ENCODE measurements at places on chromosomes 3 and 15. TPM values are rescaled to one million over a fixed set of nuclear protein-coding genes. Genes with fewer than 3 reads are reported as not detected.
A peak's percentile ranks its signal among the peaks of the same experiment; 100 is the strongest.

ADIPOQ gene
- 4.0 TPM for total RNA-seq

IL5RA gene
- 0.17 TPM for total RNA-seq

GCNT3 gene
- total RNA-seq = not detected

DNA sequence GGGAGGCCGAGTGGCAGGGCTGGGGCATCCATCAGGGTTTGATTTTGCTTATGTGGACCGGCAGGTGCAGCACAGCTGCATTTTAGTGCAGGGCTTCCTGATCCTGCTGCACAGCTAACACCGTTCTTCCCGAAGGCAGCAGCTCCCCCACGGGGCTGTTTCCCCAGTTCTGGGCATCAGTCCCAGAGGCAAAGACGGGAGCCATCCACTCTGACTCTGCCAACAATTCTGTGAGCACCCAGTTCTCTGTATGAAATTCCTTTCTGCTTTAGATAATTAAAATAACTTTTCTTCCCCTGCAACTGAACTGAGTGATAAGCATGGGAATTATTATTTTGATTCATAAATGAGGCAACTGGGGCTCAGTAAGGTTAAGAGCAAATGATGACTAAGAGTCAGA lies 262.9 kb upstream of the ATP10A start:
- DNase-seq = peak; percentile 49

EPHB3 gene
- 1.6 TPM for total RNA-seq

All from left ventricle myocardium superior (tissue), 1 donor.